Sigmoid colon (tissue), 7 donors: ENCODE measurements at places on chromosomes 4 and X. TPM values are rescaled to one million over a fixed set of nuclear protein-coding genes. Genes with fewer than 3 reads are reported as not detected.

- no peak for DNase-seq
Observed at GRCh38 chrX:20254712-20255299, 11.9 kb downstream of the RPS6KA3 start.

DNA sequence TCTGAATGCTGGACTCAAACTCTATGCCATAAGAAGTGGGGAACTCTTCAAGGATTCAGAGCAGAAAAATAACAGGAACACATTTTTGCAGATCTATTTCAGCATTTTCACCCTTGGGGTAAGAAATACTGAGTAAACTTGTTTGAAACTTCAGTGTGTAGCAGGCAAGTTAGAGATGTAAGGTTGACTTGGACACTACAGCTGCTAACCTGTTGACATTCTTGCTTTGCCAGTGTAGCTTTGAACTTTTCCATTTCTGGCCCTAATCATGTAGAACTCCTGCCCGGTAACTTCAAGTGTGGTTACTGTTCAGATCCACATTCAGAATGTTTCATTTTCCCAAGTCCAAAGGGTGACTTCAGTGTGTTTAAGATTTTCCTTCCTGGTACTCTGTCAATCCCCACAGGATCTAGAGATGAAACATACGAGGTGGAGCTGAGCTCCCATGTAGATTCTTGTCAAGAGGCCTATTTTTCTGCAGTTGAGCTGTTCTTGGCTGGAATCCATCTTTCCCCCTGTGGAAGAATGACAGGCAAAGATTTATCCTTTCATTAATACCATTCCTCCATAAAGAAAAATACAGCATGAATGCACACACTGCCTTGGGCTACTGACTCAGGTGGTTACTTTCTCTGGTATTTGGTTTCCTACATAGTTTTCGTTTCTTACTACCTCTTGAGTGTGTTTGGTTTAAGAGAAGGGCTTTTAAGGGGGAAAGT is 34.1 kb downstream of the FHDC1 start:
- no peak for DNase-seq

The KANTR gene
- polyA plus RNA-seq: 0.60 TPM

The MAGEA11 gene
- polyA plus RNA-seq: not detected

DNA sequence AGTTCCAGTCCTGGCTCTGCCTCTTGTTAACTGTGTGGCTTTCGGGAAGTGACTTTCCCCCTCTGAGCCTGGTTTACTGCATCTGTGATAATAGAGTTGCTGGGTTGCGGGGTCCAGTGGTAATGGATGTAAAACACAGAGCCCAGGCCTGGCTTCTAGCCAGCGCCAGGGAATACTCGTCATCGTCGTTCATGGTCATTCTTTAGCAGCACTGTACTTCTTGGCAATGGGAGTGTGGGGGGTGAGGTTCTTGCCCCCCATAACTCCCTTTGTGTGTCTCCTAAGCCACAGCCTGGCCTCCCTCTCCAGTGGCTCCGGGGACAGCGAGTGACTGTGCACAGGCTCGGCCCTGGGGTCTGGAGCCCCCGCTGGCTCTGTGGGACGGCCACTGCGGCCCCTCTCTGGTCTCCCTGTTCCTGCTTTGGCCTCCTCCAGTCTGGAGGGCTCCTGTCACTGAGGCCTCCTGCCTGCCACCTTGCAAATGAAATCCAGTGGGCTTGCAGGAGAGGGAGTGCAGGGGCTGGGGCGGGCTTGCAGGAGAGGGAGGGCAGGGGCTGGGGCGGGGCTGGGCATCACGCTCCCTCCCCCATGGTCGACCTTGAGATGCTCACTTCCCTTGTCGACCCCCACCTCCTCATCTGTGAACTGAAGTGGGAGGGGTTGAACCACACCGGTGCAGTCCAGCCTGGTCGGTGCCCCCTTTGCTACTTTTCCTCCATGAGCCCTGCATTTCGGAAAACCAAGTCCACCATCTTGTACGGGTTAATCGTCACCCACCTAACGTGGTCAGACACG is 13.2 kb downstream of the PSAPL1 start:
- peak; percentile 55 for DNase-seq

DNA sequence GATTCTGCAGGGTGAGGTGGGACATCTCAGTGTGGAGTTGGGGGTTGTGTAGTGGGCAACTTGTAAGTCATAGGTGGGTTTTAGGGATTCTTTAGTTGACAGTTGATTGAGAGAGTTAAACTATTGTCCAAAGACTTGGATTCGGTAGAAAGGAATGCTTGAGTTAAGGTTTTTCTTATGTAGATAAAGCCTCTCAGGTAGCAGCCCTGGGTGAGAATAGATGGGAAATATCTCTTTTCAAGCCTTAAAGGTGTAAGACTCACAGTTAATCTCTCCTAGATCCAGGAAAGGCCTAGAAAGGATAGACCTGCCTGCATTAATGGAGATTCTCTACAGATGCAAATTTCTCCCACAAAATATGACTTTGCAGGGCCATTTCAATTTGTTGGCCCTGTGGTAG is 108.4 kb downstream of the ARSJ start:
- DNase-seq: no peak

DNA sequence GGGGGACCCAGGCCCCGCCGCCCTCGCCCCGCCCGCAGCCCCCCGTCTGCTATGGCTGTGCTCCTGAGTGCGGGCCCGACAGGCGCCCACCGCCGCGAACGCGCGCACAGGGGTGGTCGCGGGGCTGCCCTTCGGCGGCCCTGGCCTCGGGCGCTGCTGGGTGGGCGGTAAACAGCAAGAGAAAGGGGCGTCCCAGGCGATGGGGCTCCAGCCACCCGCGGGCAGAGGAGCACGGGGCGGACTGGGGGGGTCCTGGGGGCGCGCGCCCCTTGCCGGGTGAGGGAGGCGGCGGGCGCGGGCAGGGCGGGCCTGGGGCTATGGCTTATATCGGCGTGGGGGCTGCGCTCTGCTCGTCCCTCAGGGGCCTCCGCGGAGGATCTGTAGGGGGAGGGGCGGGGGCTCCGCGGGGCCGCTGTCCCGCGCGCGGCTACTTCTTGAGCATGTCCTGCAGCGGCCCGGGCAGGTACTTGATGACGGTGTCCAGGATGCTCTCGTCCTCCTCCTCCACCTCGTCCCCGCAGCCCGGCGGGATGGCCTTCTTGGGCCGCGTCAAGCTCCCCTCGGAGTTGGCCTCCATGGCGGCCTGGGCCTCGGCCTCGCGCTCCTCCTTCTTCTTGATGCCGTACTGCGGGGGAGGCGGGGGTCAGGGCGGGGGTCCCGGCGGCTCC is 39.7 kb downstream of the CPLX1 start:
- peak; percentile 70 for DNase-seq

DNA sequence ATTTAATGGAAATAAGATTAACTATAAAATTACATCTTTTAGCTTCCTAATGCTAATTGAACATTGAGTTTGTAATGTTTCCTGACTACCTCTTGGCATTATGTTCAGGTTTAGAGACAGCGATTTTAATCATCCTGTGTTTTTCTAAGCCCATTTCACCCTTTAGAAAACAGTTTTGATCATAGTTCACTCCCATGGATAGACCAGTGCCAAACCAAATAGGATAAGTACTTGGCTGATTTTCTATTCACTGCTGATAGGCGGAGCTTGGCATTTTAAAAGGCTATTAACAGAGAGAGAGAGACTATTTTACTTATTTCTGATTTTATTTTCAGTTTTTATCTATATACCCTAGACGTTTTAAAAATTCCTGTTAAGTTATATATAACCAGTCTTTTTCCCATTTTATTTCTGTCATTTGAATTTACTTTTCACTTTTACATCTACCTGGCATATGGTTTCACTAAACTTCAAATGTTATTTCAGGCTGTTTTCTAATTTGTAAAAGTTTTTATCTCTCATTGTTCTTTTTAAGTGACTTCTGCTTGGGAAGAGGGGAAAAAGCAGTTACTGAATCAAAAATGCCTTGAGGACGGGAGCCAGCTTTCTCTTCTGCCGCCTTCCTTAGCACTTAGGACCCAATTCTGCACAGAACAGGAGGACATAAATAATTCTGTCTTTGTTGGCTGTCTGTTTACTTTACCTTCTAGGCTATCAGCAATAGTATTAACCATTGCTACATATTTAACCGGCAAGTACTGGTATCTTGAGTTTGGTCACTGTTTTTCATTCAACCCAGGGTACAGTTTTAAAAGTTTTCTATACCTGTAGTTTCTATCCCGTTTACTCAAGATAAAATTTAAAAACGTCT is 46.4 kb downstream of the SGMS2 start:
- DNase-seq: no peak

- DNase-seq: peak; percentile 84
Observed at GRCh38 chrX:100636321-100636991, at the start of gene TSPAN6. TSPAN6 (minus strand) TSS chrX:100636806; CDS start chrX:100636694, 112 bp downstream.

GRCh38 chr4:167114416-167114971 is 119.8 kb downstream of the SPOCK3 start:
- DNase-seq: no peak

The SCML2 gene
- 0.60 TPM for polyA plus RNA-seq

- DNase-seq: peak; percentile 57
Observed at GRCh38 chrX:104921584-104922205, 298.8 kb downstream of the TEX13A start.

The GPR119 gene
- not detected for polyA plus RNA-seq

The WDR17 gene
- 0.63 TPM for polyA plus RNA-seq

- DNase-seq: no peak
Observed at GRCh38 chr4:176262243-176262642, 6.8 kb downstream of the ASB5 start.

The NAT8L gene
- polyA plus RNA-seq: 2.4 TPM

The NOX1 gene
- 54.8 TPM for polyA plus RNA-seq

The CT45A2 gene
- not detected for polyA plus RNA-seq

DNA sequence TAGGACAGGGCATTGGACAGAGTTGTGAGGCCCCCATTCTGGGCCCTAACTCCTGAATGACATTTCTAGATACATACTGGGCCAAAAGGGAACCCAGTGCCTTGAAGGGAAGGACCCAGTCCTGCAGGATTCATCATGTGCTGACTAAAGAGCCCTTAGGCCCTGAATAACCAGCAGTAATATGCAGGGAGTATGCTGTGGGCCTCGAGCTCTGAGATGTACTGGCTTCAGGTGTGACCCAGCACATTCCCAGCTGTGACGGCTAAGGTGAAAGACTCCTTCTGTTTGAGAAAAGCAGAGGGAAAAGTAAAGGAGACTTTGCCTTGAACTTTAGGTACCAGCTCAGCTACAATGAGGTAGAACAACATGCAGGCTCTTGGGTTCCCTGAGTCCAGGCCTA is 138.2 kb upstream of the HUWE1 start:
- DNase-seq: no peak

The AR gene
- under 0.01 TPM for polyA plus RNA-seq

DNA sequence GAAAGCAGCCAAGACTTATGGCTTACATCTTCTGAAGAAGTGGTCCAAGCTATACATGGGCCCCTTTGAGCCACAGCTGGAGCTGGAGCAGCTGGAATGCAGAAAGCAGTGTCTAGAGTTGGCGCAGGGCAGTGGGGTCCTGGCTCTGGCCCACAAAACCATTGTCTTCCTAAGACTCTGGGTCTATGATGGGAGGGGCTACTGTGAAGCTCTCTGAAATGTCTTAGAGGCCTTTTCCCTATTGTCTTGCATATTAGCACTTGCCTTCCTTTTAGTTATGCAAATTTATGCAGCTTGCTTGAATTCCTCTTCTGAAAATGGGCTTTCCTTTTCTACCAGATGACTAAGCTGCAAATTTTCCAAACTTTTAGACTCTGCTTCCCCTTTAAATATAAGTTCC is 15.3 kb downstream of the NPY1R start:
- no peak for DNase-seq

- DNase-seq: no peak
Observed at GRCh38 chr4:101238706-101239105, 108.6 kb downstream of the PPP3CA start.

The CASK gene
- 9.5 TPM for polyA plus RNA-seq

- no peak for DNase-seq
Observed at GRCh38 chr4:2006956-2007653, 1.7 kb downstream of the NELFA start.

DNA sequence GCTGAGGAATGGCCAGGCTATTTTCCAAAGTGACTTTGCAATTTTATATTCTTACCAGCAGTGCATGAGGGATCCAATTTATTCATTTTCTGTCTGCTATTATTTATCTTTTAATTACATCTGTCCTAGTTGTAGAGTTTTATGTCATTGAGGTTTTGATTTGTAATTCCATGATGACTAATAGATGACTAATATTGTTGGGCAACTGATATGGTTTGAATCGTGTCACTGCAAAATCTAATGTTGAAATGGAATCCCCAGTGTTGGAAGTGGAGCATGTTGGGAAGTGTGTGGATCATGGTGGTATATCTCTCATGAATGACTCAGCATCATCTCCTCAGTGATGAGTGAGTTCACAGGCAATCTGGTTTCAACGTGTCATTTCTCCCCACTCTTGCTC is 201.5 kb downstream of the TBX22 start:
- no peak for DNase-seq

The TAF7L gene
- not detected for polyA plus RNA-seq

DNA sequence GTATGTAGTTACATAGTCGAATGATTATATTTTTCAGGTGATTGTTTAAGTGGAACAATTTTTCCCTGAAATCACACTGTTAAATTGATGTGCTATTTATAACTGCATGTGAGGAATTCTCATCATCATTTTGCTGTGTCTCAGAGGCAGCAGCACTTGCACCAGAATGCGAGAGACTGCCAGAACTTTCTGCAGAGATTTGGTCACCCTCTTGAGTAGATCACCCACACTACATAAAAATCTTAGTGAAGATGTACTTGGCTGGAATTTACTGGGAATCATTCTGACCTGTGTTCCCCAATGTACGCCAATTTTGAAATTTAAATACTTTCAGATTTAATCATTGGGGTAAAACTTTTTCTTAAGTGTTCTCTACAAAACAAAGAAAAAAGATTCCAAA is 5.4 kb downstream of the UGT2B4 start:
- no peak for DNase-seq

DNA sequence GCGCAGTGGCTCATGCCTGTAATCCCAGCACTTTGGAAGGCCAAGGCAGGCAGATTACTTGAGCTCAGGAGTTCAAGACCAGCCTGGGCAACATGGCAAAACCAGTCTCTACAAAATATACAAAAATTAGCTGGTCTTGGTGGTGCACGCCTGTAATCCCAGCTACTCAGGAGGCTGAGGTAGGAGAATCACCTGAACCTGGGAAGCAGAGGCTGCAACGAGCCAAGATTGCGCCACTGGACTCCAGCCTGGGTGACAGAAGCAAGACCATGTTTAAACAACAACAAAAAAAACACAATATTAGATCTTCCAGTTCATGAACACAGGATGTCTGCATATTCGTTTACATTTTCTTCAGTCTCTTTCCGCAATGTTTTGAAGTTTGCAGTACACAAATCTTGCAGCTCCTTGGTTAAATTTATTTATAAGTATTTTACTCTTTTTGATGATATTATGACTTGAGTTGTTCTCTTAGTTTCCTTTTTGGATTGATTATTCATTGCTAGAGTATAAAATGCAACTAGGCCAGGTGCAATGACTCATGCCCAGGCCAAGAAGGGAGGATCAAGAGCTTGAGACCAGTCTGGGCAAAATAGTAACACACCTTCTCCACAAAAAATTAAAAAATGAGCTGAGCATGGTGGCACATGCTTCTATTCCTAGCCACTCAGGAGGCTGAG is 30.4 kb upstream of the ABCG2 start:
- DNase-seq: no peak

The RGS12 gene
- polyA plus RNA-seq: 6.7 TPM

DNA sequence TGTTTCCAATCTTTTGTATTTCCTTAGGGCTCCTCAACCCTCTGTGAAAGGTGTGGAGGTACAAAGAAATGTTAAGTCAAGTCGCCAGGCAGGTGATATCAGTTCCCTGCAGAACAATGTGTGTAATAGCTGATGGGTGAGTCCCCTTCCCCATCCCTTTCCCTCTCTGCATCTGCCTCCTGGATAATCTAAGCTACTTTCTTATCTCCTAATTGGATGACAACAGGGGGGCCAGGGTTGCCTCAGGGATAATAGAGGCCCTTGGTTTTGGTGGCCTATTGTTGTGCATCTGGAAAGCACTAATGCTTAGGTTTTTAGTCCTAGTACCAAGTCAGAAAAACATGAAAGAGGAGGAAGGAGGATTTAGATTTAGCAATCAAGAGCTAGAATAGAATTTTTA is 29.1 kb downstream of the MAGED1 start:
- no peak for DNase-seq

The CPLX1 gene
- polyA plus RNA-seq: 0.23 TPM
